ENCODE measurements at places on chromosomes 12 and 14. TPM values are rescaled to one million over a fixed set of nuclear protein-coding genes. Genes with fewer than 3 reads are reported as not detected.

- ATAC-seq: no peak
Observed at GRCh38 chr14:92704036-92704804, 44.2 kb downstream of the LGMN start.

DNA sequence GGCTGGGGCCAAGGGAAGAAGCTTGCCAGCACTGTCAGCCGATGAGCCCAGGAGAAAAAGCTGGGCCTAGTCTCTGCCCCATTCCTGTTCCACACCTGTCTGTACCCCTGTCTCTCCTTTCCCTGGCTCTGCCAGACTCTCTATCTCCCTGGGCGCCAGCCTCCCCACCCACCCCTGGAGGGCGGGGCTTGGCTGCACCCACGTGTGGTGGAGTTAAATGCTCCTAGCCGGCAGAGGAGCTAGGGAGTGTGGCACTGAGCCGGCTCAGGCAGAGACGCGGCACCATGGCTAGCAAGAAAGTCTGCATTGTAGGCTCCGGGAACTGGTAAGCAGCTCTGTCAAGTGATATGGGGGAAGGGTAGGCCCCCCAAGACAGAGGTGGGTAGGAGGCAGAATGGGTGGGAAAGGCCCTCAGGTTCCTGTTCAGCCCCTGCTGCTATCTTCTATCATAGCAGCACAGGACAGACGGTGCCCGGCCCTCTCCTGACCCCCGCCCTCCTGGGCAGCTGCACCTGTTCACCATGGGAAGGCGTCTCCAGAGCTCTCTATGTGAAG lies at the start of gene GPD1:
Gene GPD1, plus strand, starts transcription at position 242 of the 555 bp plus-strand sequence. Its CDS starts 43 bp downstream, at position 285.
- peak; percentile 60 for ATAC-seq

GRCh38 chr14:103007555-103007954 lies 49.8 kb downstream of the CDC42BPB start:
- ATAC-seq: no peak

GRCh38 chr14:103022685-103023044 lies 34.7 kb downstream of the CDC42BPB start:
- ATAC-seq: peak; percentile 74

- no peak for ATAC-seq
Observed at GRCh38 chr12:68352067-68352466, 19.9 kb upstream of the MDM1 start.

- ATAC-seq: no peak
Observed at GRCh38 chr14:67239582-67239981, 1.7 kb upstream of the PALS1 start.

The BEGAIN gene
- 3.2 TPM for total RNA-seq

All from motor neuron (in vitro differentiated cells).